ENCODE measurements at places on chromosomes 16 and 17. TPM values are rescaled to one million over a fixed set of nuclear protein-coding genes. Genes with fewer than 3 reads are reported as not detected.

DNA sequence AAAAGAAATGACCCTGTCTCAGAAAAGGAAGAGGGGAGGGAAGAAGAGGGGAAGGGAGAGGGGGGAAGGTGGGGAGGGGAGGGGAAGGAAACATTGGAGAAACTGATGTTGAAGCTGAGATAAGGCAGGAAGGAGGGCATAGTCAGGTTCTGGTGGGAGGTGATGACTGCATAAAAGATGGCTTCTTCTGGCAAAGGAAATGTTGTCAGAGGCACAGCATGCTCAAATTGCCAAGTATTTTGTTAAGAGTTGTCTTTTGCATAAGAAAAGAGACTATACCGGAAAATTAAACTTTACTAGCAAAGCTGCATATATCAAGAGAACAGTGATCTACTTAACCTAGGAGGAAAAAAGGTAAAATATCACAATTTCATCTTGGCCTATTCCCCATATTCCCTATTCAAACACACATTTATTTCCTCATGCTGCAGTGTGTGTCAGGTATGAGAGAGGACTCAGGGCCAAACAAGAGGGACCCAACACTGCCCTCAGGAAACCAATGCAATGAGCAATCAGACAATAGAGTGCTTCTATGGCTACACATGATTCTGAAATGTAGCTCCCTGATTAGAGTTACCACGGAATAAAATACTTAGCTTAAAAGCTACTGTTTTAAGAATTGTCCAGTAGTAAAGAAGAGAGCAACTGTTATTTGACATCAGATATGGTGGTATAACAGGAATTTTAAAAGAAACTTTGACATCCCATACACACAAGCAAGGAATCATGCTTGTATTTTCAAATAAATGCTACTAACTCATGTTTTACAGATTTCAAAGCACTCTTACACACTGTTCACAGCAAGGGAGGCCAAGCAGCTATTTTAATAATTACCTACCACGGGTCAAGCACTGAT is 80.9 kb downstream of the PARN start:
- DNase-seq, result no peak
- H3K27ac ChIP-seq, result no peak overlapping the region
- H3K36me3 ChIP-seq, result peaks cover 58% of the 10 kb centered on the region
- no peaks in the 10 kb centered on the region for H3K4me1 ChIP-seq
- no peak overlapping the region for H3K4me3 ChIP-seq

DNA sequence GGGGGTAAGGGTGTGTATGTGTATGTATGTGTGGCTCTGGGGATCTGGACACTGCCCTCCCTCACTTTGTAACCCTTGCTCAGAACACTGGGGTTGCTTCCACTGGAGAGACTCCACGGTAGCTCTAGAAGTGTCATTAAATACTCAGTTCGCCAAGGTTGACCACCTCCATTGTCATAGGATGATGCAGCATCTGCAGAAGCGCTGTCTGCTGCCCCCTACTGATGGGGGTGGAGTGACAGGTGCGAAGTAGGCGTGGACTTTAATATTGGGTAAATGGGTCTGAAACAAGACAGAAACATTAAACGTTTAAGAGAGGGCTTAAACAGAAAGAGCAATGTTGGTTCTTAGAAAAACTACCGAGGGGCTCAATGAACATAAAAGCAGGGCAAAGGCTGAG is 35.5 kb upstream of the STAC2 start:
- no peaks in the 10 kb centered on the region for H3K4me1 ChIP-seq
- no peaks in the 10 kb centered on the region for H3K27me3 ChIP-seq
- peak; percentile 38 for DNase-seq
- peaks cover 63% of the 10 kb centered on the region for H3K36me3 ChIP-seq

GRCh38 chr17:9928601-9929333 is 23.7 kb upstream of the RCVRN start:
- no peak overlapping the region for H3K4me3 ChIP-seq
- no peaks in the 10 kb centered on the region for H3K27me3 ChIP-seq
- no peak for DNase-seq
- no peak overlapping the region for H3K27ac ChIP-seq

DNA sequence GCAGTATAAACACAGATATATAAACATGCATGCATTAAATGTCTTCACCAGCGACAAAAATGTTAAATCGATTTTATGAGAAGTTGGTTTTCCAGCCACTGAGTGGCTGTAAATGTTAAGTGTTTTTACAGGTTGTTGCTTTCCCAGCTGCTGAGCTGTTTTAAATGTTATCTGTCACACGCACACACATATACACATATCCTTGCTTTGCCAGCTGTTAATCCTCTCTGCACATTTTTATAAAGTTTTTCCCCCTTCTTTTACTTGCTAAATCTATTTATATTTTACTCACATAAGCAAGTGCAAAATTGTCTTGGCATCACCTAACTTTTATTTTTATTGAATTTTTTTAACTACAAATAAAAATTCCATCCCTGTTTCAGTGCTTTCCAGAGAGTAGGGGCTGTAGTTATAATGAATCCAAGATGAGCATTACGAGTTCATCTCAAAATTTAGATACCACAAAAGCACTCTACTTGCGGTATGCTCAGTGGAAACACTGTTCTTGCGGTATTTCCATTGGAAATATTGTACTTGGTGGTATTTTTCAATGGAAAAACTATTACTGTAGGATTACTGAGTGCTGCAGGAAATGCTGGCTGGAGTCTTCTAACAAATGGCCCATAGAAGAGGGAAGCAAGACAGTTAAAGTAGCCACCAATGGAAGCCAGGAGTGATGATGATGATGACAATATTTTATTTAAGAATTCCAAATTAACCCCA is 124.9 kb upstream of the KCNJ16 start:
- no peak overlapping the region for H3K27ac ChIP-seq
- H3K36me3 ChIP-seq, result no peaks in the 10 kb centered on the region
- H3K27me3 ChIP-seq, result no peaks in the 10 kb centered on the region
- H3K4me1 ChIP-seq, result no peaks in the 10 kb centered on the region

DNA sequence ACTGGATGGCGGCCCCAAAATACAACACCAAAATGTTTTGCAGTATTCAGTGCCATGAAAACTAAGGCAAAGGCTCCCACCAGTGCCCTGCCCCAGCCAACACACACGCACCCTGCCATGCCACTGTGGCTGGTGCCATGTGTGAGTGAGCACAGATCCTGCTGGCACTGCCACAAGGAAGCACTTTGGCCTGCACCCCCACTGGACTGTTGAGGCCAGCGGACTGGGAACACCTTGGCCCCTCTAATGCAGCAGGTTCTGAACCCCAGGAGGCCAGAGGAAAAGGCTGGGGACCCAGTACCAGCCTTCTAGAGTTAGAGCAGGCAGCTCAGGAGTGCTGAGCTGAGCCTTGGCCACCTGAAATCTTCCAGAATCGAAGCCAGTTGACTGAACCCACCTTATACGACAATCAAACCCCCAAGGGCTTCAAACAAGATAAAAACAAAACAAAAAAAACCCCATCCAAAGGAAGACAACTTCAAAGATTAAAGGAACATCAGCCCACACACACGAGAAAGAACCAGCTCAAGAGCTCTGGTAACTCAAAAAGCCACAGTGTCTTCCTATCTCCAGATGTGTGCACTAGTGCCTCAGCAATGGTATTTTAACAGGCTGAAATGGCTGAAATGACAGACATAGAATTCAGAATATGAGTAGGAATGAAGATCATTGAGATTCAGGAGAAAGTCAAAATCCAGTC is 21.5 kb downstream of the NLRP1 start:
- no peak for DNase-seq
- H3K27ac ChIP-seq, result no peak overlapping the region
- H3K4me1 ChIP-seq, result no peaks in the 10 kb centered on the region
- H3K27me3 ChIP-seq, result no peaks in the 10 kb centered on the region
- H3K36me3 ChIP-seq, result peaks cover 60% of the 10 kb centered on the region
- H3K4me3 ChIP-seq, result no peak overlapping the region

DNA sequence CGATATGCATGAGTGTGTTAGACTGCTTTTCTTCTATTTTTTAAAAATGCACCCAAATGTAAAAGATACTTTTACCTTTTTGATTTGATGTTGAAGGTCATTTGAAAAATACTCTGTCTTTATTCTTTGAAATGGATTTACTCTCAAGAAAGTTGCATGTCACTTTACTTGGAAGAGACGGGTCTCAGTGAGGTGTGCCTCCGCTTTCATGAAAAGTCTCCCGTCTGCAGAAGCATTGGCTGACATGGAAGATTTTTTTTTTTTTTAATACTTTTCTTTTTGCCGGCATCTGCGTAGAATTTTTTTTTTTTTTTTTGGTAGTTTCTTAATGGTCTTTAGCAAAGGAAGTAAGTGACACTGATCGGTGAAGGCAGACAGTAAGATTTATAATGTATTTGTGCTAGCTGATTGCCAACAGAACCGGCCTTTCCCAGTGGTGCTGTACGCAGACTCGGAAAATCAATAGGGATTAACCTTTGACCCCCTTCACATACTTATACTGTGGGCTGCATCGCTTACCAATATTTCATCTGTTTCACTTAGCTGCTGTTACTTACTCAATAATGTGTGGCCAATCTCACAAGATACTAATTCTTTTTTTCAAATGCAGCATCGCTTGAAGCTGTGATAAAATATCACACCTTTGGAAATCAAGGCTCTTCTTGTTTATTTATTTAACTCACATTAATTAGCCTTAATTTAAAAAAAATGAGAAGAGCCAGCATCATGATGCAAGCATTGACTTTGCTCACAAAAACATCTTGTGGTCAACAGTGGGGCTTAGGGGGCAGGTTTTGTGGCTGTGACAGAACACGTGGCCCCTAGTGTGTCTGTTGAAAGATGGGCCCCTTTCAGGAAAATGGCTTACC is 383.9 kb downstream of the WWOX start:
- DNase-seq, result no peak
- no peaks in the 10 kb centered on the region for H3K36me3 ChIP-seq
- H3K4me1 ChIP-seq, result no peaks in the 10 kb centered on the region
- no peaks in the 10 kb centered on the region for H3K27me3 ChIP-seq
- no peak overlapping the region for H3K27ac ChIP-seq

DNA sequence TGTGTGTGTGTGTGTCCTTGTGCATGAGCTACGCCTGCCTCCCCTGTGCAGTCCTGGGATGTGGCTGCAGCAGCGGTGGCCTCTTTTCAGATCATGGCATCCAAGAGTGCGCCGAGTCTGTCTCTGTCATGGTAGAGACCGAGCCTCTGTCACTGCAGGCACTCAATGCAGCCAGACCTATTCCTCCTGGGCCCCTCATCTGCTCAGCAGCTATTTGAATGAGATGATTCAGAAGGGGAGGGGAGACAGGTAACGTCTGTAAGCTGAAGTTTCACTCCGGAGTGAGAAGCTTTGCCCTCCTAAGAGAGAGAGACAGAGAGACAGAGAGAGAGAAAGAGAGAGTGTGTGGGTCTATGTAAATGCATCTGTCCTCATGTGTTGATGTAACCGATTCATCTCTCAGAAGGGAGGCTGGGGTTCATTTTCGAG is 22.5 kb downstream of the STAT5A start:
- no peak overlapping the region for H3K27ac ChIP-seq
- H3K36me3 ChIP-seq, result peaks cover 51% of the 10 kb centered on the region
- no peak for DNase-seq
- H3K4me3 ChIP-seq, result no peak overlapping the region
- peaks cover 44% of the 10 kb centered on the region for H3K4me1 ChIP-seq
- H3K27me3 ChIP-seq, result no peaks in the 10 kb centered on the region

TERB1 gene
- total RNA-seq, result 0.20 TPM

SPNS2 gene
- total RNA-seq, result 0.94 TPM

Data from CD4-positive, CD25-positive, alpha-beta regulatory T cell (primary cell).